CD4-positive, alpha-beta T cell treated with Interleukin-2 at 100 ng/mL for 4 hours (primary cell): ENCODE measurements at places on chromosomes 12 and 14.

DNA sequence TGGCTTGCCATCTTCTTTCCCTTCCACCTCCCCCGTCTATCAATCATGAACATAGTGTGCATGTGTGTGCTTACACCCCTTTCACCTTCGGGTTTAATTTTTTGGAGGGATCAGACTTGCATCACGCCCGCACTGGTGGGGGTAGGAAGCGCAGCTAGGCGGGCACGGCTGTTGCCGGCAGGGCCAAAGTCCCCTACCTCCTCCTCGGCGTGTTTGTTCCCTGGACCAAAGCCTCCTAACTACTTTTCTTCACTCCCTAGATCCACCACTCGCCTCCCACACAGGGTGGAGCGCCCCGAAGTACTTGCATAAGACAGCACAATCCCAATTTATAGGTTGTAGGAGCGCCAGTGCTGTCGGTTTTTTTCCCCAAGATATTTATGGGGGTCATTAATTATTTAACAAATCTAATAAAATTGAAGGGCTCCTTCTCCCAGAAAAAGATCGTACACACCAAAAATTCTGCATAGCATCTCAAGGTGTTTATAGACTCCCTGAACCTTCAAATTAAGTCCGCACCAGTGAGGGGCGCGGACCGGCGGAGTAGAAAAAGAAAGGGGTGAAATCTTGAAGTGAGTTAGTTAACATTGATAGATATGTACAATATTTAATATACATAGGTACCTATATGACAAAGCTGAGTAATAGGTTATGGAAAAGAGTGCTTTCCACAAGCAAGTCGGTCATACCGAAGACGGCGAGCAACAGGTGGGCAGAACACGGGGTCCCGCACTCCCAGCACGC is 717 bp downstream of the PKP2 start:
- DNase-seq = no peak

DNA sequence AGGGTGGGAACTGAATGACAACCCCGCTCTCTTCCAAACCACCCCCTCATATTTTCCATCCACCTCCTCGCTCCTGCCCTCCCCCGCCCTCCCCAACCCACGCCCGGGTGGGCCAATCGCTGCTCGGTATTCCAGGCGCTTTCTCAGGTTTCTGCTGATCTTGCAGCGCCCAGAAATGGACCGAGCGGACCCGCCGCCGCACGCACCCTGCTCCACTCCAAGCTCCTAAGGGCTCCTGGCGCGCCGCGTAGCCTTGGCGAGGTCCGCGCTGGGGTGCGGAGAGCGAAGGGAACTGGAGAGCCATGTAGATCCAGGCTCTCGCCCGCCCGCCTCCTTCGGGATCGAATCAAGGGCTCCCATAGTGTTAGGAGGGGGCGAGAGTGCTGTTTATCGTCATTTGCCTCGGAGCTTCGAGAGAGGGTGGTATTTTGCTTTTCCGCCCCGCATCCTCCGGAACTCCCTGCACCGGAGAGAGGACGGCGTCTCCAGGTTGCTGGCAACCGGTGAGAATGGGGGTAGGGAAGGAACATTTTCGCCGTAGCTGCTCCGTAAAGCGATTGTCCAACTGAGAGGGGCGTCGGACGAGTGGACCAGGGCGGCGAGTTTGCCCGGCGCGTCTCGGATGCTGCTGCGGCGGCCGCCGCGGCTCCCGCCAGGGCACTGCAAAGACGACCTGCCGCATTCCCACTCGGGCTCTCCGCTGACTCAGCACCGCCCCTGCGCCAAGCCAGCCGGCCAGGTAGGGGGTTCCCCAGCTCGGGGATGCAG is at the start of gene KCNA1:
KCNA1 (plus strand) TSS at position 172 of the 768 bp plus-strand sequence. CDS start 1,474 bp downstream, outside the sequence.
- DNase-seq = no peak

- no peak for DNase-seq
Observed at GRCh38 chr12:95017482-95017881, 14.0 kb upstream of the NDUFA12 start.

DNA sequence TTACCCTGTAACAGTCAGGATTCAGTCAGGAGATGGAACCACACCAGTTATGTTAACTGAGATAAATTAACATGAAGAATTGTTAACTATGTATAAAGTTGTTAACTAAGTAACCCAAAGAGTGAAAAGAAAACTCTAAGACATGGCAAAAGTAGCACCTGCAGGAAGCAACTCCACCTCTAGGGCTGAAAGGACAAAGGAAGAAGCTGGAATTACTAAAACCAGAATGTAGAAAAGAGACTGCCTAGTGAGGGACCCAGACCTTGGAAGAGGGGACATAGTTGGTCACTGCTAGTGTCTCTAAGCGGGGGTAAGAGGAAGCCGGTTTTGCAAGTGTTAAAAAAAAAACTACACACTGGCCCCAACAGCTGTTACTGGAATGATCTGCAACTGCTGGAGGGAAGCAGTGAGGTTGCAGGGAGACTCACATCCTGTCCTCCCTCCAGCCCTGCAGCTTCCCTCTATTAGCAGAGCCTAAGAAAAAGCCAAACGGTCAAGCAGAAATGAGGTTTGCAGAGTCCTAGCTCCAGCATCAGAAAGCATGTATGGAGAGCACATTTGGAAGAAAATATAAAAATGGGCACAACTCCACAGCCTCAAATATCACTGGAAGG is 39.8 kb downstream of the GPR135 start:
- DNase-seq = no peak

- no peak for DNase-seq
Observed at GRCh38 chr14:21326972-21327371, 47.1 kb downstream of the RPGRIP1 start.

DNA sequence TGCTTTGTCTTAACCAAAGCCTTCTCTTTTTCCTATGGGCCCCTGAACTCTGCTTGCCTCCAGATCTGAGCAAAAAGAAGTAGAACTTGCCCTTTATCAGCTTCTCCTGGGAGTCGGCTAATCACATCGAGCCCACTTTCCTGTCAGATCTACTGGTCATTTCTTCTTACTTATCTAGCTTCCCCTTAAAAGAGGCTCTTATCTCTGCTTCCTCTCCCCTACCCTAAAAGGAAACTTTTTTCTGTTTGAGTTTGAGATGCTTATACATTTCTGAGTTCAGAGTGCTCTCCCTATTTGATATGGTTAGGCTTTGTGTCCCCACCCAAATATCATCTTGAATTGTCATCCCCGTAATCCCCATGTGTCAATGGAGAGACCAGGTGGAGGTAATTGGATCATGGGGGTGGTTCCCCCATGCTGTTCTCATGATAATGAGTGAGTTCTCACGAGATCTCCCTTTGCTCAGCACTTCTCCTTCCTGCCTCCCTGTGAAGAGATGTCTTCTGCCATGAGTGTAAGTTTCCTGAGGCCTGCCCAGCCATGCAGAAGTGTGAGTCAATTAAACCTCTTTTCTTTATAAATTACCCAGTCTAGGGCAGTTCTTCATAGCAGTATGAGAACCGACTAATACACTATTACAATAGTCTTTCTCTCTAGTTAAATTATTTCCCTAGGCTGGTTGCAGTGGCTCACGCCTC is 114.7 kb upstream of the AMN1 start:
- no peak for DNase-seq

DNA sequence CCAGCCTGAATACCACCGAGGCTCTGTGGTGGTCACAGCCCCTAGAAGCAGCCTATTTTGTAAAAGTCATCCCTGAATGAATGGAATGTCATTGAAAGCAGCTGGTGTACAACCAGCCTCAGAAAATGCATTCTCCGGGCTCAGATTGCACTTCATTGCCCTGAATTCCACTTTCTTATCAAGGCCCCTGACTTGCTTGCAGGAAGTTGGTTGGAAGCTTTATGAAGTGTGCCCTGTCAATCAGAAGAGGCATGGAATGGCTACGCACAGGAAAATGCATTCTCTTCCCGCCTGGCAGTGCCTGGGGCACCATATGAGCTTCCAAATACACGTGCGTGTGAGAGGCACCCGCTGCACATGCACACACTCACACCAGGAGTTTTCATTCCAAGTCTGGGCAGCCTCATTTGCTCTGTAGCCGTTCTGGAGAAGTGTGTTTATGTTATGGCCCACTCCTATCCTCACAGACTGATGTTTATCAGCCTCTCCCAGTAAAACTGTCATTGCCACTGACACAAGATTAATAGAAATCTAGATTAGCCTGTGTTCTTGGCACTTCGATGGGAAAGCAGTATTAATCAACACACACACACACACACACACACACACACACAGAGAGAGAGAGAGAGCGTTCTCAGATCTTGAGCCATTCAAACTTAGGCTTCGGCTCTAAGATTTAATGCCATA is 63.9 kb downstream of the NUAK1 start:
- DNase-seq = no peak

- DNase-seq = no peak
Observed at GRCh38 chr14:87214558-87214957, 778.4 kb downstream of the GALC start.

DNA sequence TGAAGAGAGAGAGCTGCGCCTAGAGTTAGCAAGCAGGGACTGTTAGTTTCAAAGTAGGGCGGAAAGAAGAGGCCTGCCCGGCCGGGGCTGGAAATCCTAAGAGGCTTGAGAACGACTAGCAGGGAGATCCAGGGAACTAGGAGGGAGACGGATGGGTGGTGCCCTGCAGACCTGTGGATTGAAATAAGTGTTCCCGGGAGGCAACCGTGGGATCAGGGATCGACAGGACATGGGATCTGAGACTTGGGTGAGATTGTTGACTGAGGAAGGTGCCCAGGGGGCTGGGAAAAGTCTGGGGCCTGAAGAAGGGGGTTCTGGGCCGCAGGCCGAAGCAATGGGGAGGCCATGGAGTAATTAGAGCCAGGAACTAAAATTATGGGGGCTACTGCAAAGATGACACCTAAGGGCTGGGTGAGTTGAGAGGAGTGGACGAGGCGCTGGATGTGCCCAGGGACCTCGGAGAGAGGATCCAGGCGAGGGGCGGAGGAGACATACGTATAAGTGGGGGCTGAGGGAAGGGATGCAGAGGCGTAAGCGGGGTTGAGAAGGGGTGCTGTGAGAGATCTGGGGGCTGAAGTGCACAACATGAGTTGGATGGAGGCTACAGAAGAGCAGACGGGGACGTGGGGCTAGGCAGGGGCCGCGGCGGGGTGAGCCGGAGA is 635 bp downstream of the LTA4H start:
- no peak for DNase-seq

DNA sequence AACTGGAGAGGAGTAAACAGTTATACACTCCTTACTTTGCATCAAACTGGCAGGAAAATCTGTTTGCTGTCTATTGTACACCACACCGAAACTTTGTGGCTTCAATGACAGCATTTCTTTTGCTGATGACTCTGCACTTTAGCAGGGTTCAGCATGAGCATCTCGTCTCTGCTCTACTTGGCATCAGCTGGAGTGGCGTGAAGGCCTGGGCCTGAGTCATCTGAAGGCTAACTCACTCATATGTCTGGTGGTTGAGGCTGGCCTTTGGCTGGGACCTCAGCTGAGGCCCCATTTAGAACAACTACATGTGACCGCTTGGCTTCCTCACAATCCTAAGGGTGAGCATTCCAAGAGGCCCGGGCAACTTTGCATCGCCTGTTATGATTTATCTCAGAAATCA is 28.7 kb upstream of the REP15 start:
- DNase-seq = no peak

GRCh38 chr12:65188179-65188701 is 18.9 kb downstream of the LEMD3 start:
- no peak for DNase-seq
